NCI-H2029 treated with DMSO at 0.1 percent for 48 hours (cell line): ENCODE measurements at places on chromosomes 13 and 19.

DNA sequence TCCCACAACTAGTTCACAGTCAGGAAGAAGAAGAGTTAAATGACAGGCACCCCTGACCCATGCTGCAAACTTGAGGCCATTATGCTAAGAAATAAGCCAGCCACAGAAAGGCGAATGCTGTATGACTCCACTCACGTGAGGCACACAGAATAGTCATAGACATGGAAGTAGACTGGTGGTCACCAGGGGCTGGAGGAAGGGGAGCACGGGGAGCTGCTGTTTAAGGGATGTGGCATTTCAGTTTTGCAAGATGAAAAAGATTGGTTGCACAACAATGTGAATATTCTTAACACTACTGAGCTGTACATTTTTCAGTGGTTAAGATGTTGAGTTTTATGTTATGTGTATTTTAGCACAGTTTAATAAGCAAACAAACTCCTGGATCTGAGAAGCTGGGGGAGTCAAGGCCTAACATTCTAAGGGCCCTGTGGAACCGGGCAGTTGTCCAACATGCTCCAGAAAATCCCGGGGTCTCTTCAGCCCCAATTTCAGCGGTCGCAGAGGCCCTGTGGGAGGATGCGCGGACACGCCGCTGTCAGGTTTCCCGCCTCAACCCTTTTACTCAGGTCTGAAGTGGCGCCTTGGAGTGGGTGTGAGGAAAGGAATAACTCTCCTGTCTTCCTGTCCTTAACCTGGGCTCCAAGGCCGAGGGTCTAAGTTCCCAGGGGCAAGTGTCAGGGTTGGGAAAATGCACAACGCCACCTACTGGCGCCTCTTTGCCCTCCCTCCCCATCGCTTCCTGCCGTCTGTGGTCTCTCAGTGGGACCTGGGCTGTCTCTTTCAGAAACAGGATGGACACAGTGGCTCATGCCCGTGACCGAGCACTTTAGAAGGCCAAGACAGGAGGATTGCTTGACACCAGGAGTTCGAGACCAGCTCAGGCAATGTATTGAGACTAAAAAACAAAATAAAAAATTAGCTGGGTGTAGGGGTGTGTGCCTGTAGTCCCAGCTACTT, 4.4 kb upstream of the TMEM272 start:
- DNase-seq = no peak

GRCh38 chr13:80339912-80340650, 845 bp downstream of the SPRY2 start:
- DNase-seq = no peak

DNA sequence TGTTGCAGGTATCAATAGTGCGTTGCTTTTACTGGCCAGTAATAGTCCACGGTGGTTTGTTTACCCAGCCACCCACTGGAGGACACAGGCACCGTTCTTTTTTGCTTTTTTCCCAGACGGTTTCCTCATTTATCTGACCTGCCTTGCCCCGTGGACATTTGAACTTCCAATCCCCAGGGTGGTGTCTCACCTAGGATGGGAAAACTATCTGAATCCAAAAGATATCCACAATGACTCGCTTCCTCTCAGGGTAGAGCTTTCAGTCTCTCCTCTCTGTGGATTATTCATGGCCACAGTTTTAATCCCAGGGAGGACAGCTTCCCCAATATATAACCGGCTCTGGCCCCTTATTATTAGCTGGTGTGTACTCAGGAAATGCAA, 170.8 kb downstream of the FOXO1 start:
- DNase-seq = no peak

DNA sequence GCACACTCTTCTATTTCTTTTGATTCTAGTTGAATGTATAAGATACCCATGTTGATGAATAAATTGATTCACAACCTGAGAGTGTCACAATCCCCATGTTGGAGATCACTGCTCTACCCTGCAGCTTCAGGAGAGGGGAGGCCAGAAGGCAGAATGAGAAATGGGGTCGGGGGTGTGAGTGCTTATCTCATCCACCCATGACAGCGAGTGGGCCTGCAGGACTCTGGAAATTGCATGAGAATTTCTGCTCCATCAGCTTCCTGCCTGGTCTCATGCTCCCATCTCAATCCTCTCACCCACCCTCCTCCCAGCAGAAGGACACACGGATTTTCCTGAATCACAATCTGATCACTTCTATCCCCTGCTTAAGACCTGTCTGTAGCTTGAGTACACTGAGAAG, 22.9 kb upstream of the IGFL1 start:
- DNase-seq = no peak

DNA sequence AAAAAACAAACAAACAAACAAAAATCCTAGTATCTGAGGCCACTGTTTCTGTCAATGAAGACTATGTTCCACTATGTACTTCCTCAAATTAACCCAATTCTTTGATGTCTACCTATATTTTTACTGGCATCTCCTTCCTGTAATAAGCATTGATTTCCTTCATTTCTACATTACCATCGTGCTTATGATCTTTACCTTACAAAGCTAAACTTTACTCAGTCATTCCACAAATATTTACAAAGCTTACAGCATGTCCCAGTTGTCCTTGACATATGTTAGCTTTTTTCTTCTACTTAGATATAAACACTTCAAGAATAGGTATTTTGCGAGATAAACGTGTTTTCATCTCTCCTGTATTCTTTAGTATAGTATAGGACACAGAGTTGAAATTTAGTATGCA, 1090.9 kb downstream of the PCDH9 start:
- no peak for DNase-seq

GRCh38 chr19:12948612-12949362, 3.1 kb downstream of the RAD23A start:
- DNase-seq = no peak

- DNase-seq = no peak
These were observed 31.9 kb upstream of the ATP11A start for GRCh38 chr13:112657850-112658445.

DNA sequence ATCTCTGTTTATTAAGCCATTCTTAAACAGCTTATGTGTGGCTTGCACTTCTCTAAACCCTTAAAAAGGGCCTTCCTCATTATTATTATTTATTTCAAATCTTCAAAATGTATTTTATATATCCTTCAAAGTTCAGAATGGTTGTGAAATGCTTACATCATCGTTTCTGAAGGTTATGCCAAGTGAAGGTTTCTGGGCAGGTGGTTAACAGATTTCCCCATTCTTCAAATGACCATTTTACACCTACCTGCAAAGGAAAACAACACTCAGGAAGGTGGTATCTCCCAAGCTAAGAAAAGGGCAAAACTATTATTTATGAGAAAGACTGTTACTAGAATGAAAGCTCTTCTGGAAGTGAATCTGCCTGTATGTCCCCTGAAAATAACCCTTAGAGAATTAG, 191.6 kb downstream of the SHISA2 start:
- DNase-seq = no peak

GRCh38 chr13:79939689-79940088, 401.2 kb downstream of the SPRY2 start:
- no peak for DNase-seq

GRCh38 chr19:33535226-33535625, 13.6 kb upstream of the PEPD start:
- DNase-seq = no peak

DNA sequence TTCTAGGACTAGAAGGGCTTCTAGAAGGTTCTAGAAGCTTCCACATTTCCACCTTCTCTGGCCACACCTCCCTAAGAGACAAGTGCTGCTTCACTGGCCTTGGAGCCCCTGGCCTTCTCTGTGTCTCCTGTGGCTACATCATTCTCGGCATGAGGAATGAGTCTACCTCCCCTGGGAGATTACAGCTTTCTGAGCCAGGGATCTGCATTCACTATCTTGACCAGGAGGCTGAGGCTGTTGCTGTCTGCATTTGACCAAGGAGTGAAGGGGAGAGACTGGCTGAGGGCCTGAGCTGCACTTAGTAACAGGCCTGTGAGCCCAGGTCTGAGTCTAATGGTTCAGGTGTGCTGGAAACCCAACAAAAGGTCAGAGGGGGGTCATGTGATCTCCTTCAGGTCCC, 5.3 kb downstream of the CPAMD8 start:
- no peak for DNase-seq

DNA sequence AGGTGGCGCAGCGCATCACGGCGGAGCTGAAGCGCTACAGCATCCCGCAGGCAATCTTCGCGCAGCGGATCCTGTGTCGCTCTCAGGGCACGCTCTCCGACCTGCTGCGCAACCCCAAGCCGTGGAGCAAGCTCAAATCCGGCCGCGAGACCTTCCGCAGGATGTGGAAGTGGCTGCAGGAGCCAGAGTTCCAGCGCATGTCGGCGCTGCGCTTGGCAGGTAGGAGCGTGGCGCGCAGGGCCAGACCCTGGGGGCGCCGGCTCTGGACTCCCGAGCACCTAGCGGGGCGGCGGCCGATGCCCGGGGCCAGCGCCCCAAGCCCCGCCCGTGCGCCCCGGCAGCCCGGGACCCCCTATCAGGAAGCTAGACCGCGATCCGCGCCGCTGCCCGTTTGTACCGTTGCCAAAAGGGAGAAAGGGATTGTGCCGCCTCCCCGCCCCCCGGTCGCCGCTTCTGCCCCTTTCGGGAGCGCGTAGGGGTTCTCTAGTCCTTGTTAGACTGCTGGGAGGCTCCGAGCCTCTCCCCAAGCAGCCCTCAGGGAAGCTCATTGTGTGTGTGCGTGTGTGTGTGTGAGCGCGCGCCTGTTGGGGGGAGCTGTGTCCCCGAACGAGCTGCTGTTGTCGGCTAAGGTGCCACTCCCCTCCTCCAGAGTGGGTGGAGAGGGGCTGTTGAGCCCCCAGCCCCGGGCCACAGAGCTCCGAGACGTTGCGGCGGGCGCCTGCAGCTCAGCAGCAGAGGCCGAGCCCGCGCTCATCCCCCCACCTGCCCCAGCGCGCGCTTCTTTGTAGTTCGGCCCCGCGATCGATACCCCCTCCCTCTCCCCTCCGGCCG, 1.5 kb downstream of the ONECUT3 start:
- no peak for DNase-seq

DNA sequence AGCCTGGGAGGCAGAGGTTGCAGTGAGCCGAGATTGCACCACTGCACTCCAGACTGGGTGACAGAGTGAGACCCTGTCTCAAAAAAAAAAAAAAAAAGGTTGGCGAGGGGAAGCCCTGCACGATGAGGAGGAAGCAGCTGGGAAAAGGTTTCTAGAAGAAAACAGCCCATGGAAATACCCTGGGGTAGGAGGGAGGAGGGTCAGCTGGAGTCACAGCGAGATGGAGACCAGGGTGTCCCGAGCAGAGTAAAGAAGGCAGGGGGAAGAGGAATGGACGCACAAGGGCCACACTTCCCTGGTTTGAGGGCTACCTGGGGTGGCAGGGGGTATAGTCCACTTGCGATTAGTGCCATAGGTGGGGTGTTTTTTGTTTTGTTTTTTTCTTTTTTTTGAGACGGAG, 6.4 kb downstream of the KANK3 start:
- no peak for DNase-seq

DNA sequence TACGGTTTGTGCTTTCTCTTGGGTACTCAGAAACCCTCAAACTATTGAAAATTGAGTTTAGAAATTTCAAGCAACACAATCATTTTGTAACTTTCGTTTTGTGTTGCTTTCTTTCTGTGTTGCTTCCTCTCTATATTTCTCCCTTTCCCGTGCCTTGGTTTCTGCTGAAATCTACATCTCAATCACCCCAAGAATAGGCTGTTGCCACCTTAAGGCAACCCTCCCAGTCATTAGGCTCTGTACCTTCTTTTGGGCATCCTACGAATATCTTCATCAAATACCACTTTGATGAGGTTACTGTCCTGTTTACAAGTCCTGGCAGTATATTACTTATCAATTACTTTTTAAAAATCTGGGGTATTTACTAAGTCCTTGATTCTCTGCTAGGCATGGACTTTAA, 621.6 kb downstream of the GPC6 start:
- no peak for DNase-seq

- DNase-seq = no peak
These were observed 2.9 kb downstream of the CD37 start for GRCh38 chr19:49338023-49338677.

DNA sequence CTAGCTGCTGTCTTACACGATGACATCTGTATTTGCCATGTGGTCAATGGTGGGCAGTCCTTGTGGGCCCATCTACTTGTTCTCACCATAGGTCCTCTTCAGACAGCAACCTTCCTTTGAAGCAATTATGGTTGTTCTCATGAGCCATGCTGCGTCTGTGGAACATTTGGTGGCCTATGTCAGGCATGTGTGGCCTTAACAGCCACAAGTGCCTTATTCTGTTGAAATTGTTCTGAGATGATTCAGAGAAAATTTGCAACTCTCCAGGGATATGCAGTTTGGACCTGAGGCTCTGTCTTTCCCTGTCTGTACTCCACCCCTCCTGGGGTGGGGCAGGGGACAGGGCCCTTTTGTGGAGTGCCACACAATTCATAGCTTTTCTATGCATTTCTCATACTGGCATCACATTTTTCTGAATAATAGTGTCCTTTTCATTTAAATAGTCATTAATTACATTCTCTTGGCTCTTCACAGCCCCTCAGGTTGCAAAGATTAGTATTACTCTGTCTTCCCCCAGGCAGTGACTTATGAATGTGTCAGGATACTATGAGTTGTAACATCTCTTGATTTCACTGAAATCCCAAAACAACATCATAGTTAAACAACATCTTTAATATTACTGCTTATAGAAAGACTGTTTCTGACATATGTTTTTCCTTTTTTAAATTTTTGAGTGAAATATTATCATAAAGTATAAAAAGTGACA, 102.1 kb downstream of the ITGBL1 start:
- no peak for DNase-seq

DNA sequence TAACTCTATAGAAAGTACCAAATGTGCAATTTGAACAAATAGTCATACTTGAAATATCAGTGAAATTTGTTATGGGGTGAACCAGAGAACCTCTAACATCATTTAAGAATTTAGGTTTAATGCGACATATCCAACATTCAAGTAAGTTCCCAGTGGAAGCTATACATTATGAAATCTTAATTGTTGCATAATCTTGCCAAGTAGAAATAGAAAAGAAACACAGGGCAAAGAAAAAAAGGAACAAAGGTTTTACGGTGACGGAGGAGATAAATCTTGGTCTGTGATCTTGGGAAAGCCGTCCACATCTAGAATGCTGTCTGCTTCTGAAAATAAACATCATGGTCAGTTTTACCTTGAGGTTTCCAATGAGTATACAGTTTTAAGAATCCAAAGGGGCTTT, 445.7 kb downstream of the RFC3 start:
- DNase-seq = no peak

GRCh38 chr13:34502621-34503020, 439.4 kb upstream of the NBEA start:
- no peak for DNase-seq
